ENCODE measurements at places on chromosomes 11 and 22.

DNA sequence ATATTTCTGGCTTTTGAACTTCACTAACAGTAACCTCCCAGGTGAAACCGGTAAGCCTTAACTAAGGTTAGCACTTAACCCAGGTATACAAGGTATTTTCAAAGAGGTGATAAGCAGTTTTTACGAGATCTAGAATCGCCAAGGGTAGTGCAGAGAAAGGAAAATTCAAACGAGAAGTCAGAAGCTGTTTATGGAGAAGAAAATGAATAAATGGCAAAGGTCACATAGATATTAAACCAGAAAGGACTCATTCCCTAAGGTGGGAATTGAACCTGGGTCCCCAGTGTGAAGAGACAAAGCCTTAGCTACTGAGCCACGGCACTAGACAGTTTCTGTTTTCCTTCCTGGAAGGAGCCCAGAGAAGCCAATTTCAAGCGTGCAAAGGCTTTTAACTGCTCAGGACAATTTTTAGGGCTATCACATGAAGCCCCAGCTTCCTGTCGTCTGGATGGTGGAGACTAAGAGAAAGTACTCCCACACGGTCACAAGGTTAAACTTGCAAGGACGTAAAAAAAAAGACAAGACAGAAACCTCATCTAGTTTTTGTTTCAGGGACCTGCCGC, 5.7 kb upstream of the C1QTNF6 start:
- no peak for DNase-seq

GRCh38 chr22:41009222-41009948, 58.2 kb downstream of the RBX1 start:
- DNase-seq, result no peak

GRCh38 chr22:44638971-44639760, 62.8 kb upstream of the PRR5 start:
- no peak for DNase-seq

DNA sequence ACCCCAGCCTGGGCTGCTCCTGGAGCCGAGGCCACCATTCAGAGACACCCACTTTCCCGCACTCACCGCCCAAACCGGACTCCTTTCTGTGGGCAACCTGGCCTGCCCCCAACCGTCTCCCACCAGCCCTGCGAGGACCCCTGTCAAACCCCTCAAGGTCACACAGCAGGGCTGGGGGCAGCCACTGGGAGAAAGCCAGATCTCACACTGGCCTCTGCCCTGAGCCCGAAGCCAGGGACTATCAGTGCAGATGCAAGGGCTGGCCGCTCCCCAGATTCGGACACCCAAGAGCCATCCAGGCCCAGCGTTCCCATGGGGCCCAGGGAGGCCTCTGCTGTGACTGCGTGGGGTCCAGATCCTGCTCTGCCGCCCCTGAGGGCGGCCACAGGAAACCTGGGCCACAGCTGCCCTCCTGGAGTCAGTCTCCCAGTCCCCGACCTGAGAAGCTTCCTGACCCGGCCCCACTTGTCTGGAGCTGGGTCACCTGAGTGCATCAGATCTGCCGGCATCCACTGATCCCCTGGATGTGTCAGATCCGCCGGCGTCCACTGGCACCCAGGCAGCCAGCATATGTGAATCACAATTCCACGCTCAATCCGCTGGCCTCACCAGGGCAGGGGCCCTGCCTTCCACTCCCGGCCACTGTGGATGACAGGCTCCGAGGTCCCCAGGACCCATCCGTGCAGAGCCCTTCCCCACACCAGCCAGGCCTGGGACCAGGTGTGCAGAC, 139.7 kb downstream of the BRD1 start:
- no peak for DNase-seq

DNA sequence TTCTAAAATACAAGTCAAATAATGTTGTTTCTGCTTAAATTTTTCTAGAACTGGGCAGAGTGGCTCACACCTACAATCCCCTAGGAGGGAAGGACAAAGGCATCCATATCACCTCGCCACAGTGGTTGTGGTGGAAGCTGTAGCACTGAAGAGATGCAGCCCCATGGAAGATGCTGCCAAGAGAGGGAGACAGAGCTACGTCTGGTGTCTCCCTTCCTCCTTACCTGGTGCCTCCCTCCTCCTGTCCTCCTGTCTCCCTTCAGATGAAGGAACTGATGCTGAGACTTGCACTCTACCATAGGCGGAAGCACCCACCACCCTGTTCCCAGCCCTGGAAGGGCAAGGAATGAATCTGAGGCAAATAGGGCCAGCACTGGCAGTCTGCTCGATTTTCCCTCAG, 22.3 kb downstream of the MMP27 start:
- DNase-seq, result no peak

DNA sequence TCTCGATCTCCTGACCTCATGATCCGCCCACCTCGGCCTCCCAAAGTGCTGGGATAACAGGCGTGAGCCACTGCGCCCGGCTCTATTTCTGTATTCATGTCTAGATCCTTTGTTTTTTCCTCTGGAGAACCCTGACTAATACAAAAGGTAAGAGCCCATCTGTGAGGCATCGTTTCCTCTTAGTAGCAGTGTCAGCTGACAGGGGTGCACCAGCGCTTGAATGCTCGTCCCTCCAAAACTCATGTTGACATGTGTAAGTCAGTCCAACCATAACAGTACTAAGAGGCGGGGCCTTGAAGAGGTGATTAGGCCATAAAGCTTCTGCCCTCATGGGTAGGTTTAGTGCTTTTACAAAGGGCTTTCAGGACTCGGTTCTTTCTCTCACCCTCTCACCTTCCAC, 470.1 kb upstream of the B3GAT1 start:
- no peak for DNase-seq

DNA sequence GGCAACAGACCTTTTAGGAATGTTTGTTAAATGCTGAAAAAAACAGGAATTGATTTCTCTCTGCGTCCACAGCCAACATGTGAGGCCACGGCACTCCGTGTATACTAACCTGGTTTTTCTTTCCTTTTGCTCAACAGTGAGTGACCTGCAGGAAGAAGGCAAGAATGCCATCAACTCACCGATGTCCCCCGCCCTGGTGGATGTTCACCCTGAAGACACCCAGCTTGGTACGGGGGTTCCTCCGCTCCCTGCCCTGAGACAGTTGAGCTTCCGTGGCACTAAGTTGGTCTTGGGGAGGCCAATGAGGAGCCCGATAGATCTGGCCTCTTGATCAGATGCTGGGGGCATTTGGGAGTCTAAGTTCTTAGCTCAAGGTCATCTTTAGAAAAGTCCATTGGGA, 69.7 kb downstream of the PARVB start:
- DNase-seq, result no peak

DNA sequence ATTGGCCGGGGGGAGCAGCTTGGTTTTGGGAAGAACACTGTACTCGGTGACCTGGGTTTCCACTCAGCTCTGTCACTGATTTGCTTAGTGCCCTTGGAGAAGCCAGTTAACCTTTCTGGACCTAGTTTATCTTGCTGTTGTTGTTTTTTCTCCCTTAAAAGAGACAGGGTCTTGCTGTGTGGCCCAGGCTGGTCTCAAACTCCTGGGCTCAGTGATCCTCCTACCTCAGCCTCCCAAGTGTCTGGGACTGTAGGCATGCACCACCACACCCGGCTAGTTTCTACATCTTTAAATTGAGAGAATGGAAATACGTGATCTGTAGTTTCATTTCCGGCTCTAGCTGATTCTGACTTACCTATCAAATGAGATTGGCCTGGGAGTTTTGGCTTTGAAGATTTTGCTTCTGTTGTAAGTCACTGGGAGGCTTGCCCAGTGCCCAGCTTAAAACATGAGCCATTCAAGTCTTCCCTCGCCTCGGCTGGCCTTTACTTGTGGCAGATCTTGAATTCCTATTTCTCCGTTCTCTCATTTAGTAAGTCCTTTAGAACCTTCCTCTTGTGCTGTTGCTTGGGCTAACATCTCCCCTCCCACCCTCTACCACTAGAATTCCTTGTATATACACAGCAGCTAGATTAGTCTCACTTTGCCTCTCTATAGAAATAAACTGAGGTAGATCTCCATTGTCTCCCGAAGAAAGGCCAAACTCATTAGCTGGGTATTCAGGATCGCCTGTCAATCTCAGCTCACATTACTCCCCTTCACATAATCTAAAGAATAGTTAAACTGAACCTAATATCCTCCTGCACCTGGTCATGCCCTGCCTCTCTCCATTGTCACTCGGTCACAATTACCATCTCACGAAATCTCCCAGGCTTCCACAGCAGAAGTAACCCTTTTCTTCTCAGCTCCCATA, 87.7 kb upstream of the SLC25A18 start:
- no peak for DNase-seq

DNA sequence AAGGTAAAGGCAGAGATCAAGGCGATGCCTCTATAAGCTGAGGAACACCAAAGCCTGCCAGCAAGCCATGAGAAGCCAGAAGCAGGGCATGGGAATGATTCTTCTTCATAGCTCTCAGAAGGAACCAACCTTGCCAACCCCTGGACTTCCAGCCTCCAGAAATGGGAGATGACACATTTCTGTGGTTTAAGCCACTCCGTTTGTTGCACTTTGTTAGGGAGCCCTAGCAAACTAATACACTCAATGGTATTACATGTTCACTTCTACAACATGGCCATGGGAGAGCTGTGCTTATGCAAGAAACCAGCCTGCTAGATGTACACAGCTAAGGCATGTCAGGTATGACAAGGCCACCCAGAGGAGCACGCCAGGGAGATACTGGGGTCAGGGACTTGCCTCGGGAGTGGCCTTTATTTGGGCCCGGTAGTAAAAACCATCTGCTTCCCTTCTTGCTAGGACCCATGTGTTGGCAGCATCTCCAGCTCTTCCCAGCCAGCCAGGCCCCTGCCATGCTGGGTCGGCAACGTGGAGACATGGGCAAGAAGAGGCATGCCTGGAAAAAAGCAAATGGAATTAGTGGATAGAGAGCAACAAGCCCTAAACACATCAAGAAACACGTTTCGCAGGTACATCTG, 3.6 kb downstream of the C11orf16 start:
- DNase-seq, result no peak

GRCh38 chr11:77046060-77046501, 11.9 kb downstream of the B3GNT6 start:
- DNase-seq, result no peak

Data from glomerular endothelial cell (primary cell).